H7 (cell line): ENCODE measurements at places on chromosomes 6 and 20.

- no peak for DNase-seq
These were observed 992.5 kb upstream of the ADGRB3 start for GRCh38 chr6:67642582-67642981.

- DNase-seq, result no peak
These were observed 139.4 kb upstream of the HMGN3 start for GRCh38 chr6:79373880-79374279.

DNA sequence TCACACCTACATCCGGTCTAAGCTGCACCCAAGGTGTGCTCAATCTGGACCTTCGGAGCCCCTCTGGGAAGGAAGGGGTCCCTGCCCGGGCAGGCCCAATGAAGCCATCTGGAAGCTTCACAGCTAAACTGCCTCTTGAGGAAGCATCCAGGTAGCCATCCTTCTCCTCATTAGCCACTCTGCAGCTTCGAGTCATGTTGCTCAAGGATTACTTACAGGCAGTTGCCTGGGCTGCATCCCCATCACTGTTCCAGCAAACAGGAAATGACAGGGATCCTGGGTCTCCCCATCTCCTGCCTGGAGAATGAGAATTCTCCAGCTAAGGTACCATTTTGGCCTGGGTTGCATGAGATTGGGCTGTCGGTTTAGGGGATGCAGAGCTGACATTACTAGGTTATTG, 91.7 kb downstream of the ERMARD start:
- no peak for DNase-seq

DNA sequence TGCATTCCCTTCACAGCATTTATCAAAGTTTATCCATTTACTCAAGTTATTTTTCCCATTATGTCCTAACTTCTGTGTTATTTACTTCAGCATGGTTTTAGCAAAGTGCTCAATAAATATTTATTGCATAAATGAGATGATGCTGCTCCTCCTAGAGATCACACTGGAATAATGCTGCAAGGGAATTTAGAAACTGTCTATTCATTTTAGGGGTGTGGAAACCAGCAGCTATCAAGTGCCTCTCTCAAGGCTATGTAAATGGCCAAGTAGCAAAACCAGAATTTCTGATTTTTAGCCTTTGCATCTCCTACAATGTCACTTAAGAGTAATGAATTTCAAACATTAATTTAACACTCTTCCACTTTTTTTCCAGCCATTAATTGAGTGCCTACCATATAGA, 316.2 kb downstream of the COL12A1 start:
- DNase-seq, result no peak

DNA sequence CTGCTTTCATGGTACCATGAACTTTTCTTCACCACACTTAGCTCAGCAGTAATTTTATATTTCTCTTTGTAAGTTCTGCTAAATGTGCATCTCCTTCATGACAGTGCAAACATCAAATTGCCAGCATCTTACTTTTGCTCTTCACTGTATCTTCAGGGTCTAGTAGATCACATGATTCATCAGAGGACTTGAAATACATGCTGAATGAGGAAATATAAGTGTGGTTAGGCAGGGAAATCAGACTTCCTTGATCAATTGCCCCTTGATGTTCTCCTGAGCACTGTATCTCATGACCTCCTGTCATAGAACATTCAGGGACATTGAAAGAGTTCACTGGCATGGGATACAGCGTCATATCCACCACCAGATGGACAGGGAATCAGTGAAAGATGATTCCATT, 25.3 kb upstream of the POLR1H start:
- DNase-seq, result no peak

DNA sequence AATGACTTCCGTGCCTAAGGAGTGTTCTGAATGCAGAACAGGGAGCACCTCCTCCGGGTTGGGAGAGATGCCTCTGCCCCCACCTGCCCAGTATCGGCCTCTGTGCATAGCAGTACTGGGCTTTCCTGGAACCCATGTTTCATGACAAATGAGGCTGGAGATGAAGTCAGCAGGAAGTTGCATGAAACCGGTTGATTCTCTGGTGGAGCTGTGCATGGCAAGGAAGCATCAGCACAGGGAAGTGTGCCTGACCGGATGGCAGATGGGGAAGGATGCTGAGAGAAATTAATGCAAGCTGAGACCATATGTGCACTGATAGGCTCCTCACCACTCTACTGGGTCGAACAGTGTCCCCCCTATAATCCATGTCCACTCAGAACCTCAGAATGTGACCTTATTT, 155.5 kb downstream of the CDH26 start:
- DNase-seq, result no peak

GRCh38 chr6:35084511-35085203, 56.5 kb downstream of the TCP11 start:
- peak; percentile 31 for DNase-seq

GRCh38 chr20:63267691-63268090, 4.9 kb upstream of the ARFGAP1 start:
- no peak for DNase-seq

GRCh38 chr6:111938710-111939109, 65.5 kb upstream of the FYN start:
- DNase-seq, result no peak

- DNase-seq, result no peak
These were observed 28.2 kb downstream of the NCOA3 start for GRCh38 chr20:47529840-47530239.
